PC-9 (cell line): ENCODE measurements at places on chromosomes 5 and 9.

GRCh38 chr9:116958881-116959280 is 271.8 kb downstream of the TRIM32 start:
- no peak for DNase-seq

DNA sequence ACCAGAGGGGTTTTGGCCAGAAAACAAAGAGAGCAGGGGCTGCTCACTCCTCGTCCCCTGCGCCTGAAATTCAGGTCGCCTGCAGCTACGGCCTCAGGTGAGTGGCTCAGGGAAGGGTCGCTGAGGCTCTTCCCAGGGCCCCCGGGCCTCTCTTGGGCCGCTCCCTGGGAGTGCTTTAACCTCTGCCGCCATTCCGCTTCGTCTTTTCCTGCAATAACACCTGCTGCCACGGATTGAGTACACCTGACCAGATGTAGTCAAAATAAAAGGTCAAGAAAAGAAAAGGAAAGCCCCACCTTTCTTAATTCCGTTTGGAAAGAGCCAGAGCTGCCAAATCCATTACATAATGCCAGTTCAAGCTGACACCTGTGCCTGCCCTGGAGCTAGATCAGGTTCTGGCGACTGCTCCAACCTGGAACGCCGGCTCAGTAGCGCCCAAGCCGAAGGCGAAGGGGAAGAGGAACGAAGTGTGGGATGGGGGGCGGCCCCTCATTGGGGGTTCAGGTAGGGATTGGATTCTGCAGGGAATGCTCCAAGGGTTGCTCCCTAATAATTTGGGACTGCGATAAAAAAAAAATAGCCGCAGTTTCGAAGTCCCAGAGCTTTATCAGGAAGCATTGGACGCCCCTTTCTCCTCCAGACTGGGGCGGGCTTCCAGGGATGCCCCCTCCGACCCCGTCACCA is 193.9 kb downstream of the MEF2C start:
- DNase-seq = no peak

GRCh38 chr5:158875272-158875679 is 224.4 kb downstream of the EBF1 start:
- DNase-seq = no peak

- no peak for DNase-seq
These were observed 33.9 kb downstream of the UNC13B start for GRCh38 chr9:35195683-35196082.
